Stimulated activated CD4-positive, alpha-beta T cell treated with anti-CD3 and anti-CD28 coated beads, TNF-alpha, amount 100 ng/mL, for 48 hours (primary cell): ENCODE measurements at places on chromosomes 4 and X.

DNA sequence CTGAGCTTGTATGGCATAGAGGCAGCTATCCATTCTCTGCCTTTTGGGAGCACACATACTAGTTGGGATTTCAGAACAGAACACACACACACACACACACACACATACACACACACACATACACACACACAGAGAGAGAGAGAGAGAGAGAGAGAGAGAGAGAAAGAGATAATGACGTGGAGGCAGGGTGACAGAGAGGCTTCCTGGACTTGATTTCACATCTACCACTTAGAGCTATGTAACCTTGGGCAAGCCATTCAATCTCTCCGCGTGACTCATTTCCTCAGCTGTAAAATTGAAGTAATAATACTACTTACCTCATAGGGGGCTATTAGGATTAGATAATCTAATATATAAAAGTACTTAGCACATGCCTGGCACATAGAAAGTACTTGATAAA lies 12.3 kb upstream of the GRIA3 start:
- DNase-seq, result no peak

DNA sequence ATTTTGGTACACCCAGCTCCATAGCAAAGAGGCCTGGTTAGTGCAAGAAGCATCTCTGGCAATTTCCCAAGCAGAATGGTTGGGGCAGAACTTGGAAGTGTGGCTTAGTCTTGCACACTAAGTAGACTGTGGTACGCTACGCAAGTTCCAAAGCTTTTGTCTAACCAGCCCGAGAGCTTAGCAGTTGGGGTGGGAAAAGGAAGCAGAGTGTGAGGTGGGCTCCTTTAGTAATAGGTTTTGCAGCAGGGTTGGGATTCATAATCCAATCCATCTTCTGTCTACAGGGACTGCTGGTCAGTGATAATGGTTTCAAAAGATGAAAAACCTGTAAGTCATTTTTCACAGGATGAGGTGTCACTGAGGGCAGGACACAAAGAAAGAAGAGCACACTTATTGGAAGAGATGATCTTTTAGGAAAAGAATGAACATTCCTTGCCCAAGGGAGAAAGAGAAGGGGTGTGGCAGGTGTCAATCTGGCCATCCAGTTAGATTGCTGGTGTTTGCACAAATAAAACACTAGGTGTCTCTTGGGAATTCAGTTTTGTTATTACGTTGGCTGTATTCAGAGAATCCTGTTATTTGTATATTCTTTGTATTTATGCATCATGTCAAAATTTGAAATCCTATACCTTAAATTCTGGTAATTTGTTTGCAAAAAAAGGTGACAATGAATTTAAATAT lies 244.3 kb downstream of the GPAT3 start:
- no peak for DNase-seq

DNA sequence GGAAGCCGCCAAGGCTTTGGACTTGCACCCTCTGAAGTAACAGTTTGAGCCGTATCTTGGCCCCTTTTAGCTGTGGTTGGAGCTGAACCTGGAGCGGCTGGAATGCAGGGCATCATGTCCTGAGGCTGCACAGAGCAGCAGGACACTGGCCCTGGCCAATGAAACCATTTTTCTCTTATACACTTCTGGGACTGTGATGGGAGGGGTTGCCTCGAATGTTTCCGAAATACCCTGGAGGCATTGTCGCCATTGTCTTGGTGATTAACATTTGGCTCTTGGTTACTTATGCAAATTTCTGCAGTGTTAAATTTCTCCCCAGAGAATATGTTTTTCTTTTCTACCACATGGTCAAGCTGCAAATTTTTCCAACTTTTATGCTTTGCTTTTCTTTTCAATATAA lies 137.2 kb downstream of the MAGEC1 start:
- DNase-seq, result no peak

GRCh38 chrX:22758807-22759481 lies 240.8 kb upstream of the DDX53 start:
- no peak for DNase-seq

DNA sequence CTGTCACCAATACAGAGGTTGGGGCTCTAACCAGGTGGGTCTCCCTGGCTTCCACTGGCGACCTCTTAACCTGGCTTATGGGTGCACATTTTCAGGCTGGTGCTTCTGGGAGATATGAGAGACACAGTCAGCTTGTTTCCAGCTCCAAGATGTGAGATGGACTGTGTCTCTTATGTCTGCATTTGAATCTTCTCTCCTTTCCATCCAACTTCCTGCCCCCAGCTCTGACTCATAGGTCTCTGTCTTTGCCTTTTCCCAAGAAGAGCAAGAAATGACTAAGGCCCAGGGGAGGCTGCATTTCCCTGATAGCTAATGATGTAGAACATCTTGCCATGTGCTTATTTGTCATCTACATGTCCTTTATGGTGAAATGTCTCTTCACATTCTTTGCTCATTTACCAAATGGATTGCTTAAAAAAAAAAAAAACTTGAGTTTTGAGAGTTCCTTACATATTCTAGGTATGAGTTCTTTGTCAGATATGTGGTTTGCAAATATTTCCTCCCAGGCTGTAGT lies 3.2 kb upstream of the UXT start:
- DNase-seq, result peak; percentile 39

GRCh38 chrX:38868321-38868720 lies 67.1 kb downstream of the MID1IP1 start:
- DNase-seq, result no peak

DNA sequence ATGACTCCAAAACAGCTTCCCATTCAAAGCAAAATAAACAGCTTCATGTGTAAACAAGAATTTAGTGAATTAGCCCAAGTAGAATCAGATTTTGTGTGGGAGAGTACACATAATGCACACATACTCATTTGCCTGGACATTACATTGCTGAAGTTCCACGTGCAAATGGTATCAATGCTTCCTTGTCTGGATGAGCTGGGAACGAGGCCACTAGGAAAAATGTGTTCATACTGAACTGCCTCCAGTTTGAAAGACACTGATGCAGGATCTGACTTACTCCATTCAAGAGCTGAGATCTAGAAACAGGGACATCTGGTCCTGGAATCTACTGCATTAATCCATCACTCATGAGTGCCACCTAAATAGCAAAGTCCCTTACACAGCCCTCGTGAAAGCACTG lies 228.0 kb downstream of the APBB2 start:
- DNase-seq, result no peak

- DNase-seq, result no peak
Measured at GRCh38 chr4:120919358-120919757, 3.2 kb downstream of the PRDM5 start.

DNA sequence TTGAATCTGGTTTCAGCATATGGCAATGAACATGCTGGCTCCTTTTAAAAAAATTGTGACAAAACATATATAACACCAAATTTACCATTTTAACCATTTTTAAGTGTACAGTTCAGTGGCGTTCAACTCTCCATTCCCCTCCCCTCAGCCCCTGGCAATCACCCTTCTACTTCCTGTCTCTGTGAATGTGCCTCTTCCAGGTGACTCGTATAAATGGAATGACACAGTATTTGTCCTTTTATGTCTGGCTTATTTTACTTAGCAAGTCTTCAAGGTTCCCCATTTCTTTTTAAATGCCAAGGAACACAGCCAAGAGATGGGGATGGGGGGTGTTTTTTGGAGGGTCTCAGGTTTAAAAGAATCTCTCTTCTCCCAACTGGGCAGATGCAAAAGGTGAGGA lies 35.4 kb upstream of the BCLAF3 start:
- no peak for DNase-seq

- no peak for DNase-seq
Measured at GRCh38 chrX:13689741-13690211, 848 bp downstream of the RAB9A start.

DNA sequence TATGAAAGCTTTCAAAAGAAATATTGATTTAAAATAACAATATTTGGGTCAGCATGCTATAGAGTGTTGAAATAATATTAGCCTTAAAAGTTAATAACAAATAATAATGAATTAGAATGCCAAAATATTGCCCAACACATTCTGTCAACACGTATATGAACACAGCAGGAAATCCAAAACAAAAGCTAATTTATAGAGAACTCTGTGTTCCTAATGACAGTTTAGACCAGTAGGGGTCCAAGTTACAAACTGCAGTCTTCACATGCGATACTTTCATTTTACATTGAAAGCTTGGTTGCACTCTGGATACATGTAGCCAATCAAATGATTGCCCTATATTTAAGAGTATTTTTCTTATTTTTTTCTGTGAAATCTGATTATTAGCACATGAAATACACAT lies 274.4 kb downstream of the DCTD start:
- no peak for DNase-seq

GRCh38 chr4:142222127-142222526 lies 585.7 kb downstream of the IL15 start:
- no peak for DNase-seq

- no peak for DNase-seq
Measured at GRCh38 chr4:149891426-149891825, 75.8 kb upstream of the IQCM start.

- DNase-seq, result no peak
Measured at GRCh38 chr4:188110036-188110435, 633 bp upstream of the TRIML2 start.

DNA sequence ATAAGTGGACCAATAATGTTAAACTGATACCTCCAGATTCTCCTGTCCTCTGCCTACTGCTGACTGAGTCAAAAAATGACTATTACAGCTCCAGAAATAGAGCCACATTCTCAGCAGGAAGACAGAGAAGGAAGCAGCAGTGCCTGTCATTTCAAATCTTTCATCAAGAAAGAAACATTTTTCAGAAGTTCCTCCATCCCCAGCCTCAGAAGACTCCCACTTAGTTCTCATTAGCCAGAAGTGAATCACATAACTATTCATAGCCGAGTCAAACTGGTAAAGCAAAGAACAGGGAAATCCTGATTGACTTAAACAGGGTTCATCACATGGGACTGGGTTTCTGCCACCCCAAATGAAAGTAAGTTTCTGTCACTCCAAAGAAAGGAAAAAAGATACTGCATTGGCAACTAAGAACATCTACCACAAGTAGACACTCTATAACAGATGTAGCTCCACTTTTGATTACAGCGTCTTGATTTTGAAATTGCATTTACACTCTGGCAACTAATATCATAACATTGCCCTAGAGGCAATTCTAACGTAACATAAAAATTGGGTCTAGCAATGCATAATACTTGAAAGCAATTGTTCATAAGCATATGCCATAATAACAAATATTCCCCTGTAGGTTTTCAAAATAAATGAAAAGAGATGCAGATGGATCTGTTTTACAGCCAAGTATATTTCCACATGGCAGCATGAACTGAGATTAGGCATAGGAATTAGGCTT lies 599.8 kb downstream of the GALNTL6 start:
- DNase-seq, result no peak

- no peak for DNase-seq
Measured at GRCh38 chrX:132842460-132843238, 115.8 kb downstream of the HS6ST2 start.

GRCh38 chrX:117834076-117834475 lies 282.5 kb downstream of the KLHL13 start:
- DNase-seq, result no peak

DNA sequence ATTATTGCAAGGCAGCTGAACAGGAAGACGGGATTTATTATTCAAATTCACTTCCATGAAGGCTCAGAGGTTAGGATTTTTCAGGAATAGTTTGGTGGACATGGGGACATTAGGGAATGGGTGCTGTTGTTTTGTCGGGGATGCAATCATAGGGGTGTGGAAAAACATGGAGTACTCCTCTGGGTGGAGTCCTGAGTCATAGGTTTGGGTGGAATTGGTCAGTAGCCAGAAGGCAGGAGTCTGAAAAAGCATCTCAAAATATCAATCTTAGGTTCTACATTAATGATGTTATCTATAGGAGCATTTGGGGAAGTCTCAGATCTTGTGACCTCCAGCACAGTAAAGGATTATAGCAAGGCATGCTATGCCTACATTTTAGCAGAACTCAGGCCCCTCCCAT lies 14.5 kb upstream of the ETNPPL start:
- no peak for DNase-seq

GRCh38 chr4:168273838-168274237 lies 44.7 kb downstream of the DDX60 start:
- DNase-seq, result no peak

DNA sequence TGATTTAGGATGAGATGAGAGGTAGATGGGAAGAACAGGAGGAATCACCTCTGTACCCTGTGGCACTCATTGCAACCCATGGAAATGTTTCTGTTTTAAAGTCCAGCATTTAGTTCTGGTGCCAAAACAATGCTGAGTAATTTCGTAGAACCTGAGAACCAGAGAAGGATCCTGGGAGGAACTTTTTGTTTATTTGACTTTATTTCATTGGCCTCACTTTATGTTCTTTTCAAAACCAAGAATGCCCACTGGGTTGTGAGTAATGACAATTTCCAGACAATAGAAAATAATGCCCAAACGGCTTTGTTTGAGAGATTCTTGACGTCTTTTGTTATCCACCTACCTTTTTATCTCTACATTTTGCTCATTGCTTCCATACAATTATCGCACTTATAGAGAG lies 111.3 kb downstream of the SHROOM3 start:
- DNase-seq, result no peak

GRCh38 chrX:9148615-9149399 lies 114.9 kb upstream of the FAM9B start:
- DNase-seq, result no peak

GRCh38 chrX:31819455-31819854 lies 747.6 kb upstream of the FTHL17 start:
- no peak for DNase-seq

GRCh38 chr4:1447676-1448588 lies 41.7 kb upstream of the NKX1-1 start:
- DNase-seq, result no peak

GRCh38 chrX:17655211-17656034 lies 81.9 kb upstream of the SCML1 start:
- DNase-seq, result no peak

GRCh38 chr4:113050371-113050755 lies 910 bp downstream of the ANK2 start:
- DNase-seq, result no peak

GRCh38 chr4:143351149-143351691 lies 14.5 kb downstream of the GAB1 start:
- DNase-seq, result no peak

DNA sequence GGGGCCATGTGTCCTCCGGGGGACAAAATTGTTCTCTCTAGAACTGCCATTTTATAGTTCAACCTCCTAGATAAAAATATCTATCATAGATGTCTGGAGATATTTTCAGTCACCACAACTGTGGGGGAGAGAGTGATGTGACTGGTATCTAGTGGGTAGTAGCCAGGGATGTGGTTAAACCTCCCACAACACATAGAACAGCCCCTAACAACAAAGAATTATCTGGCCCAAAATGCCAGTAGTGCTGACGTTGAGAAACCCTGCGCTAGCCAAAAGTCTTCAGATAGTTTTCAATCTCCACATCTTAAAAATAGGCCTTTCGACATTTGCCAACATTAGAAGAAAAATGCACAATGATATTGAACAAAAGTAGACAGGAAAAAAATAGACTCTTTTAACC lies 19.0 kb upstream of the SUPT20HL2 start:
- DNase-seq, result no peak

GRCh38 chr4:74934016-74934831 lies 1.3 kb downstream of the PARM1 start:
- DNase-seq, result no peak

- DNase-seq, result no peak
Measured at GRCh38 chrX:10576777-10577447, 43.5 kb downstream of the MID1 start.
